ENCODE measurements at places on chromosomes 1 and 21. TPM values are rescaled to one million over a fixed set of nuclear protein-coding genes. Genes with fewer than 3 reads are reported as not detected.

LAMC2 gene
- polyA plus RNA-seq: 6.0 TPM

ANKRD65 gene
- 8.3 TPM for polyA plus RNA-seq

PLA2G2F gene
- polyA plus RNA-seq: 0.08 TPM

AMPD1 gene
- not detected for polyA plus RNA-seq

DEGS1 gene
- 75.3 TPM for polyA plus RNA-seq

PTAFR gene
- polyA plus RNA-seq: 3.9 TPM

GJA8 gene
- polyA plus RNA-seq: 0.60 TPM

SPRR2D gene
- polyA plus RNA-seq: not detected

MX1 gene
- polyA plus RNA-seq: 6.4 TPM

SFN gene
- 0.69 TPM for polyA plus RNA-seq
